ENCODE measurements at places on chromosomes 16 and 17.

- DNase-seq = no peak
Observed at GRCh38 chr17:72518753-72519597, 398.2 kb downstream of the SOX9 start.

DNA sequence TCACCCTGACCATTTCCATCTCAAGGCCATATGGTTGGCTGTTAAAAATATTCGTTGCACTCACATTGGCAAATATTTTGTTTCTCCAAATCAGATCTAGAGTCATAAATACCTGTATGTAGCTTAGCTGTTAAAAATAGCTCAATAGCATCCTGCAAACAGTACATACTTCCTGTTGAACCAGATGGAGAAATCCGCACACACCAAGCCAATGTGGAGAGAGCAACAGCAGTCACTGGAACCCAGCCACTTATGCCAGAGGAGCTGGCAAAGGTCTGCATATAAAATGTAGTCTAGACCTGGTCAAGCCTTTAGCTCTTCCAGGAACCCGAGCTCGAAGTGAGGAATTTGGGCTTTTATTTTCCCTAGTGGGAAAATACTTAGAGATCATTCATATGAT, 146.4 kb upstream of the KCNJ16 start:
- no peak for DNase-seq

DNA sequence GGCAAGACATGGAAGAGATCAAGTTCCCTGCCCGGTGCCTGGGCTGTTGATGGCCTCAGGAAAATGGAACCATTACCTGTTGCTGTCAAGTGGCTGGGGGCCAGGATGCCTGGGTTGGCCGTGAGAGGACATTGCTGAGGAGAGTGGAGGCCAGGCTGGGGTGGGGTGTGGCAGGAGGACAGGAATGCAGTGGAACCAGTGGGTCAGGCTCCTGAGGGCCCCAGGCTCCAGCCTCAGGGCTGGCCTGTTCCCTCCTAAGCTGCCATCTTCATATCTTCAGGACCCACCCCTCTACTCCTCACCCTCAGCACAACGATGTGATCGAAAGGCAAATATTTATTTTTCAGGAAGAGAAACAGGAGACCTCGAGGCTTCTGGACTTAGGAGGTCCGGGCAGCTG, 8.5 kb upstream of the YPEL3 start:
- DNase-seq = no peak

DNA sequence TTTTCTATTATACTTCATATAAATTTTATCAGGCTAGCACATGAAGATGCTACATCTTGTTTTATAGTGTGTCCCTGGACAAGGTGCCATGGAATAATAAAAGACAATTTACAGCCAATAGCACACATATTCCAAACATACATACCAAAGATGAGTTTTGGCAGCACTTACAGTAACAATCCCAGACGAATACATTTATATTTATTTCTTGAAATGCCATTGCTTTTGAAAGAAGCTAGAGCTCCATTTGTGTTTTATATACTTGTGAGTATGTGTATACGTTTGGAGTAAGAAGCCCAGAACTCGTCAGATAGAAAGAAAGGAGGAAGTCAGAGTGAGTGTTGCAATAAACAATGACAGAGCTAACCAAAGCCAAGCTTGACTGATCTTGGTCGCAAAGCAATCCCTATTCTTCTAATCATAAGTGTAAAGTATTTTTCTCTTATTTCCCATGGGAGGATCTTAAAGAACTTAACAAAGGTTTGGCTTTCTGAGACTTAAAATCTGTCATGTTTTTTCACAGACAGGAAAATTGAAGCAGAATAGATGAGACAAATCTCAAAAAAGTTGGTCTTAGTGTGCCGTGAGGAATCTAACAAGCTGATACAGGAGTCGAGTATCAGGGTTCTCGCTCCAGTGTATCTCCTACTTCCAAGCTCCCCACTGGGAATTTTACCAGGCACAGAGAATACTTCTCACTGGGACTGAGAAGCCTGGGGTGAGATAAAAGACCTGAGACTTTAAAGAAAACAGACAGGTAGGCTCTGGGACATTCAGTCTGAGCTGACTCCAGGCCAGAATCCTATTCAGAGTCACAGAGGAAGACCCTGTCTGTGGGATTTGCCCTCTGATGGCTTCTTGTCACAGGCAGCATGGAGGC, 175.4 kb downstream of the AATF start:
- DNase-seq = no peak

DNA sequence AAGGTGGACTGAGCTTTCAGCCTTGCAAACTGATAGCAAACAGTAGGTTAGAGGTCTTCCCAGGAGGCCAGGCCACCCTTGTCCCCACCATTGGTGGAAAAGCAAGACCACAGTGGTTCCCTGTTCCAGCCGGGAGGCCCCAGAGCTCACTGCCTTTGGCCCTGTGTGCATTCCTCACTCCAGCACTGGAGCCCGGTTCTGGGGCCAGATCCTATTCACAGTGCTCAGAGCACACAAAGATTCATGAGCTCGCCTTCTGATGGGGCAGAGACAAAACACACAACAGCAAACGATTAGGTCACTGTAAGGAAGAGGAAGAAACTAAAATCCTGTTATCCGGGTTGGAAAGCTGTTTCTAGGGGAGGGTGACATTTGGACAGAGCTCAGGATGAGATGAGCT, 5.6 kb upstream of the PGS1 start:
- DNase-seq = no peak

DNA sequence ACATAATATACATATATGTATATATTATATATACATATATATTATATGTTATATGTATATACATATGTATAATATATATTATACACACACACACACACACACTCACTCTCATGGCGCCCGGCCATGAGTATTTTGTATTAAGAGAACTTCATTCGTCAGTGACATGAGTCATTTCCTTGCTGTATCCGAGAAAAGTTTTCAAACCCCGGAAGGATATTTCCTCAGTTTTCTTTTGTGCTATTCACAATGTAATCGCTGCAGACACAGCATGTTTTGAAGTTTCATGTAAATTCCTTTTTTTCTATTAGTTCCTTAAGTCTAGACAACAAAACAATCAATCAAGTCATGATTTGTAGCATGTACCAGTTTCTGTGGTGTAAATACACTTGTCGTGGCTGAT, 33.3 kb downstream of the OR1D5 start:
- no peak for DNase-seq

- DNase-seq = no peak
Observed at GRCh38 chr17:55159251-55159650, 105.5 kb upstream of the HLF start.

GRCh38 chr17:55773671-55774070, 22.8 kb downstream of the PCTP start:
- no peak for DNase-seq

DNA sequence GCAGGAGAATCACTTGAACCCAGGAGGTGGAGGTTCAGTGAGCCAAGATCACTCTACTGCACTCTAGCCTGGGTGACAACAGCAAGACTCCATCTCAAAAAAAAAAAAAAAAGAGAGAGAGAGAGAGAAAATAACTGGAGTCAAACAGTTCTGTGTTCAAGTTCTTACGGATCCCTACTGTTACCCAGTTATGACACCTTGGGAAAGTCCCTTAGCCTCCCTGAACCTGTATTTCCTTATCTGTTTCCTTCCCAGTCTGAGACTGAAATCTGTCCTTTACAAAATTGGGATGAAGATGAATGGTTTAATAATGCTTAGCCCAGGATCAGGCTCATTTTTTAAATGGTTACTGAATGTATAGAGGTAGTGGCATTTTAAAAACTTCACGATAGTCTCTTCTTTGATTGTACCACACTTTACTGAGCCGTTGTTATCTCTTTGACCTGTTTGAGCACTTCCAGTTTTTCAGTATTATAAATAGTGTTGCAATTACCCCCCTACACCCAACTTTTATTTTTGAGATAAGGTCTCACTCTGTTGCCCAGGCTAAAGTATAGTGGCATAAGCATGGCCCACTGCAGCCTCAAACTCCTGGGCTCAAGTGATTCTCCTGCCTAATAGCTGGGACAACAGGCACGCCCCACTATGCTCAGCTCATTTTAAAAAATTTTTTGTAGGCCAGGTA, 17.1 kb downstream of the ZNF768 start:
- DNase-seq = no peak

All from T-helper 22 cell (primary cell).